GM20000 (cell line): ENCODE measurements at places on chromosomes 1 and 21.

- DNase-seq: no peak
Measured at GRCh38 chr1:47618222-47618720, 180.4 kb downstream of the FOXD2 start.

GRCh38 chr1:160376525-160377131 is 9.8 kb downstream of the NHLH1 start:
- peak; percentile 81 for DNase-seq

GRCh38 chr1:101920577-101920976 is 76.1 kb downstream of the OLFM3 start:
- DNase-seq: no peak

GRCh38 chr1:218517459-218517858 is 172.3 kb downstream of the TGFB2 start:
- DNase-seq: no peak

DNA sequence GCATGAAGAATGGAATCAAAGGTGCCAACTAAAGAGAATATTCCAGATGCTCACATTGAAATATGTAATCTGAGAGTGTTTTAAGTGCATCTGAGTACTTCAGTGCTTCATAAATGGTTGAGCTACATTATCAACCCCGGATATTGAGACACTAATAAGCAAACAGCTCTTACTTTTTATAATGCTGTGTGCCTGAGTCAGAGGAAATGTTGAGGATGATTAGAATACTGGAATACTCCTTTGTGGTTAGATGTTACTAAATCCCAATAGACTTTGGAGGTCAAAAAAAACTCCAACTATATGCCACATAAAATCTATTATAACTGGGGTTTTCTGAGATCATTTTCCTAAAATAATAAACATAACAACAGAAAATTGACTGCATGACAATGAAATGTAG is 12.5 kb upstream of the KCNA3 start:
- no peak for DNase-seq
